ENCODE measurements at places on chromosomes 2 and 18.
A peak's percentile ranks its signal among the peaks of the same experiment; 100 is the strongest.

- DNase-seq, result peak; percentile 55
Measured at GRCh38 chr2:26018184-26019055, 15.5 kb upstream of the RAB10 start.

GRCh38 chr18:4605212-4605611, 150.1 kb upstream of the DLGAP1 start:
- DNase-seq, result no peak

DNA sequence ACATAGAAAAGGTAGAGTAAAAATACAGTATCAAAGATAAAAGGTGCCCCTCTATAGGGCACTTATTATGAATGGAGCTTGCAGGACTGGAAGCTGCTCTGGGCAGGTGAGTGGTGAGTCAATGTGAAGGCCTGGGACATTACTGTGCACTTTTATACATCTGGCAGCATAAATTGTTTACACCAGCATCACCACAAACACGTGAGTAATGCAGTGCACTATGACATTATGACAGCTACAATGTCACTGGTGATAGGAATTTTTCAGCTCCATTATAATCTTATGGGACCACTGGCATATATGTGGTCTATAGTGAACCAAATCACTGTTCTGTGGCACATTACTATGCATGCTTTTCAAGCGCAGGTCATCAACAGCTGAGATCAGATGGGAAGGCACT, 48.1 kb downstream of the TPGS2 start:
- no peak for DNase-seq

DNA sequence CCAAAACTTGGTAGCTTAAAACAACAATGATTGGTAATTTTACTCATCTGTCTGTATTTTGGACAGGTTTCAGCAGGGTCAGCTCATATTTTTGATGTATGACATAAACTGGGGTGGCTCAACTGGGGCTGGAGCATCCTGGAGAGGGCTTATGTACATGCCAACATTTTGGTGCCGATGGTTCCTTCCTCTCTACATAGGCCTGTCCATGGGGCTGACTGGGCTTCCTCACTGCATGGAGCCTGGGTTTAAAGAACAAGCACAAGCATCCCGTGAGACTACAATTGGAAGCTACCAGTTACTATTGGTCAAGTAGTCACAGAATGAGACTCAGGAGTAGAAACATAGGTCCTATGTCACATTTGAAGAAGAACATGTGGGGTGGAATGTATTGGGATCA, 95.0 kb downstream of the DDX1 start:
- no peak for DNase-seq

DNA sequence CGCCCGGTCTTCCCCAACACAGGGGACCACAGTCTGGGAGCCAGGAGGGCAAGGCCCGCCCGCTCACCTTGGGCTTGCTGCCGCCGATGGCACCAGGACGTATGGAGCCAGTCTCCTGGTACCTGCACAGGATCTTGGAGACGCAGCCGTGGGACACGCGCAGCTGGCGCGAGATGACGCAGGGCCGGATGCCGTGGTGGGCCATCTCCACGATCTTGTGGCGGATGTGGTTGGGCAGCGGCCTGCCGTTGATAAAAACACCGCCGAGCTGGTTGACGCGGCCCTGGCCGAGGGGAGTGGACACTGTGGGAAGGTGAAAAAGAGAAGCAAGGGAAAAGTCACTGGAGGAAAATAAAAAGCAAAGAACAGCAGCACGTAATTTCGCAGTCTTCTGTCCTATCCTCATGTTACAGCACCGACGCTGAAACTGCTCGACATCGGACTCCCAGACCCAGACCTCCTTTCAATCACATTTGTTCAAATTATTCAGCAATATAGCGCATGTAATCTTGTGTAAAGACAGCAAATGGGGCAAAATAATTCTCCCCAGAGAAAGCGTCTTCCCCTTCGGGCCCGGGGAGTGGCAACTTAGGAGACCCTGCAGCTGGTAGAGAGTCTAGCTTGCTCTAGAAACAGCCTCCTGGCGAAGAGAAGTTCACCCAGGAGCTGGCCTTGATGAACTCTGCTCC, 1.7 kb downstream of the PAX3 start:
- DNase-seq, result no peak
